ENCODE measurements at places on chromosomes 4 and X. TPM values are rescaled to one million over a fixed set of nuclear protein-coding genes. Genes with fewer than 3 reads are reported as not detected.

DNA sequence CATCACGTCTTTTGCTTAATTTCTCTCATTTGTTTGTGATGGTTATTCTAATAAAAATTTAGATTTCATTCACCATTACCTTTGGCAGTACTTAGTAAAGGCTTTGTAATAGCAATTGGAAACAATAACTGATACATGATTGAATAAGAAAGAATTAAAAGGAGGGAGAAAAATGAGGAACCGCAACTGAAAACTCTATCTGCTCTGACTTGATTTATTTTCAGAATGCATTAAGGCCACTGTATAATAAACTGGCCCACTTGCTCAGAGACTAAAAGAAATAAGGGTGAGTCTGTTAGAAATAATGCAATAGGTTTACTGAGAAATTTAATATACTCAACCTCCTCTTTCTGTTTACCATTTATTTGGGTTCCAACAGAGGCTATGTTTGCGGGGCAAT lies 351.5 kb downstream of the TMA16 start:
- no peak for DNase-seq

DNA sequence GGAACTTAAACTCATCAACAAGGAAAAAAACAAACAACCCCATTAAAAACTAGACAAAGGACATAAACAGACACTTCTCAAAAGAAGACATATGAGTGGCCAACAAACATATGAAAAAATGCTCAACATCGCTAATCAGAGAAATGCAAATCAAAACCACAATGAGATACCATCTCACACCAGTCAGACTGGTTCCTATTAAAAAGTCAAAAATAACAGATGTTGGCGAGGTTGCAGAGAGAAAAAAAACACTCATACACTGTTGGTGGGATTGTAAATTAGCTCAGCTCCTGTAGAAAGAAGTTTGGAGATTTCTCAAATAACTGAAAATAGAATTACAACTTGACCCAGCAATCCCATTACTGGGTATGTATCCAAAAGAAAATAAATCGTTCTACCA lies 28.7 kb downstream of the APLN start:
- no peak for DNase-seq

- no peak for DNase-seq
Observed at GRCh38 chr4:183984566-183984965, 79.5 kb downstream of the STOX2 start.

The SOWAHD gene
- 0.45 TPM for total RNA-seq

The MAOA gene
- total RNA-seq: 158 TPM

GRCh38 chr4:45241976-45242375 lies 515.6 kb upstream of the GNPDA2 start:
- DNase-seq: no peak

The QRFPR gene
- total RNA-seq: not detected

DNA sequence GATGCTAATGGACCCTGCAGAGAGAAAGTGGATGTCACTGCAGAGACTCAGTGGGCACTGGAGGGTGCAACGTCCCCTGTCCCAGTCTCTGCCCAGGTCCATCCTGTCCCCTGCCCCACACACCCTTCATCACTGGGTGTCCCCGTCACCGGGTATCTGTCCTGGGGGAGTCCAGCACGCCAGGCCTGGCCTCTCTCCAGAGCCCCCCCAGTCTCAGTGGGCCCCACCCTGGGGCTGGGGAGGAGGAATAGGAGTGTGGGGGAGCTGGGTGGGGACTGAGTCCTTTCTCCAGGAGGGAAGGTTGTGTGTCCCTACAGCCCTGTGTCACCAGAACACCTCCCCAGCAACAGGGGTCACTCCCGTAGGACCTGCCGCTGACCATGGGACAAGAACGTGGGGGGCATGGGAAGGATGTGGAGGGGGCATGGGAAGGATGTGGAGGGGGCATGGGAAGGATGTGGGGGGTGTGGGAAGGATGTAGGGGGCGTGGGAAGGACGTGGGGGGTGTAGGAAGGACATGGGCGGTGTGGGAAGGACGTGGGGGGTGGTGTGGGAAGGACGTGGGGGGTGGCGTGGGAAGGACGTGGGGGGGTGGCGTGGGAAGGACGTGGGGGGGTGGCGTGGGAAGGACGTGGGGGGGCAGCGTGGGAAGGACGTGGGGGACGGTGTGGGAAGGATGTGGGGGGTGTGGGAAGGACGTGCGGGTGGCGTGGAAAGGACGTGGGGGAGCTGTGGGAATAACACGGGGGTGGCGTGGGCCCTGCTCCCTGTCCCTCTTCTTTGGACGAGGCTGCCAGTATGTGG lies 21.0 kb upstream of the SPON2 start:
- no peak for DNase-seq

- no peak for DNase-seq
Observed at GRCh38 chrX:18789916-18790315, 82.5 kb downstream of the PPEF1 start.

The IGSF1 gene
- total RNA-seq: 0.40 TPM

DNA sequence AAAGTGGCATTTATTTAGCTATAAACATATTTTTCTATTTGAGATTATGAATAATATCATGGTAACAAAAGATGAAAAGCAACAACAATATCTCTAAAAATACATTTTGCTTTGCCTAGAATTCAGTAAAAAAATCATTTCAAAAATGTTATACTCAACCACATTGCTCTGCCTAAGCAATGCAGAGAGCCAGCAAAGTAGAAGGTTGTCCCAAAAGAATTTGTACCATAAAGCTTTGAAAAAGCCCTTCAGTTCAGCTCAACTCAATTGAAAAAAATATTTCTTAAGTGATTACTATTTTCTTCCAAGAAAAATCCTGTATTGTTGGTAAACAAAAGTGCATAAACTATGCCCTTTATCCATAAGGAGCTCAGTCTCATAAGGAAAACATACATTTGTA lies 301.2 kb upstream of the ARSJ start:
- DNase-seq: no peak

DNA sequence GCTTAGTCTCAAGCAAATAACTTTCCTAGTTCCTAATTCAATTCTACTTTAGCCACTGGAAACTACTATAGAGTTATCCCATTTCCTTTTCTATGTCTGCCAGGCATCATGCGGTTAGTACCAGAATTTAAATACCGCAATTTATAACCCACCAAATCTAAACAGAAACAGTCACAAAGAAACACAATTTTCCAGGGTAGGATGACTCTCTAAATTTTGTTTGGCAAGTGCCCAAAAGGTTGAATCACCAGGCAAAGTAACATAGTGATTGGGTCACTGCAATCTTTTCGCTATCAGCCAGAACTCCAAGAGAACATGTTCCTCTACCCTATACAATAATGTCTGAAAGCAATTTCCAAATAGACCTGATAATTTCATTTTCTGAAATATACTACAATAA lies 240.2 kb upstream of the GRIA3 start:
- no peak for DNase-seq

The AVPR2 gene
- not detected for total RNA-seq

DNA sequence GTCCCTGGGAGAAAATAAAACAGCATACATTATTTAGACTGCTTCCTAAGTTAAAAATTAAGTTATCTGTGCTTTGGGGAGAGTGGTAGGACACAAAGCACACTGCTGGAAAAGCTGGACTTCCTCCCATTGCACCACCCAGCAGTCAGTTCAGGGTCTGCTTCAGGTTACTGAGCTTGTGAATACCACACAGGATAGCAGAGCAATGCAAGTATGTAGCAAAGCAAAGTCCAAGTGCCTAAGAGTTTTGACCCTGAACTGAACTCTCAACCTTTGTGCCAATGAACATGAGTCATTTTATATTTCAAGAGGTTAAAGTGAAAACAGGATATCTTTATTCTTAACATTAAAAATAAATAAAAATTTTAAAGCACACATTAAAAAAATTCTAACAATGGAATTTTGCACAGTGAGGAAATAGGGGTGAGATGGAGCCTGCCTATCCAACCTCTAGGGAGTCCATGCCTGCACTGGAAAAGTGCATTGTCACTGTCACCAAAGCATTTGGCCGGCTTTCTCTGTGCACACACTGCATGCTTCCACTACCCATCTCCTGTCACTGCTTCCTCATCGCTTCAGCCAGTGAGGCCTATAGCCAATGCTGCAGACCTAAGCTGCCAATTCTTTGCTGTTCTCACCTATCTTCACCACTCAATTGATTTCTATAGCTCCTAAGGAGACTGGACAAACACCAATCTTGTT lies 50.9 kb downstream of the ABCG2 start:
- DNase-seq: peak; percentile 90

GRCh38 chr4:37948542-37948941 lies 11.7 kb upstream of the PTTG2 start:
- DNase-seq: no peak

DNA sequence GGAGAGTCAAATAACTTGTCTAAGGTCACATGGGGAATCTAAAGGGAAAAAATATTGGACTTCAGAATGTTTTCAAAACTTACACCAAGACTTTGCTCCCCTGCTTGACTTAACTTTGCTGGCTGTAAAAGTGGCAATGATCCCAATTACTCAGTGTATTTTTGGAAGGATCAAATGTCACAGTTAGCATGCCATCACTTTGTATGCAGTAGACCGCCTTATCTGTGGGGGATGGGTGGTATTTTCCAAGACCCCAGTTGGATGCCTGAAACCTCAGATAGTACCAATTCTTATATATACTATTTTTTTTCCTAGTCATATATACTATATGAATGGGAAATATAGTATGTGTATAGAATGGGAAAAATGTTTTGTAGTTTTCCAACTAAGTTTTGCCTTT lies 53.4 kb downstream of the COL4A6 start:
- no peak for DNase-seq

The CSAG3 gene
- not detected for total RNA-seq

GRCh38 chr4:64584981-64585557 lies 175.8 kb upstream of the TECRL start:
- no peak for DNase-seq

GRCh38 chrX:46059316-46059715 lies 485.9 kb downstream of the ZNF674 start:
- no peak for DNase-seq

The TMEM175 gene
- 39.2 TPM for total RNA-seq

The AWAT2 gene
- not detected for total RNA-seq

The TBC1D1 gene
- 28.0 TPM for total RNA-seq

The SH3RF1 gene
- total RNA-seq: 7.2 TPM

- DNase-seq: no peak
Observed at GRCh38 chr4:109820563-109820962, 5.0 kb downstream of the GAR1 start.

DNA sequence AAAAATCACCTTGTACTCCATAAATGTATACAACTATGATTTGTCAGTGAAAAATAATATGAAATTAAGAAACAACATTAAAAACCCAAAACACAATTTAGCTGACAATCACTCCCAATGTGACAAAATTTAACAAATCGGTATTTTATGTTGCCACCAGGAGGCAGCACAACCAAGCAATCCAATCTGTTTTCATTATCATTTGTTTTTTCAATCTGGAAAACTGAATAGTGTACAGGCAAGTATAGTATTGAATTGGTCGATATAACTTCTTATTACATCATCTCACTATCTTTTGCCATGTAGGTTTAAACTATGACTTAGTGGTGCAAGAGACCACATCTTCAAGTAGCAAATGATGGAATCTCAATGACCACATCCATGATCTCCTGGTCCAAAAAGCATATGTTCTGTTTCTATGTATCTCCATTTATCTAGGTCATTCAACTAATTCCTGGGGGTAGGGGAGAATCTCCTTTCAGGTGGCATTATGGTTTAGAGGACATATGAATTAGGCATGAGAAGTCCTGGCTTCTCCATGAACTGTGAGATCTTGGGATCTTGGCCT lies 112.9 kb upstream of the AGA start:
- no peak for DNase-seq

The DTHD1 gene
- 0.05 TPM for total RNA-seq

DNA sequence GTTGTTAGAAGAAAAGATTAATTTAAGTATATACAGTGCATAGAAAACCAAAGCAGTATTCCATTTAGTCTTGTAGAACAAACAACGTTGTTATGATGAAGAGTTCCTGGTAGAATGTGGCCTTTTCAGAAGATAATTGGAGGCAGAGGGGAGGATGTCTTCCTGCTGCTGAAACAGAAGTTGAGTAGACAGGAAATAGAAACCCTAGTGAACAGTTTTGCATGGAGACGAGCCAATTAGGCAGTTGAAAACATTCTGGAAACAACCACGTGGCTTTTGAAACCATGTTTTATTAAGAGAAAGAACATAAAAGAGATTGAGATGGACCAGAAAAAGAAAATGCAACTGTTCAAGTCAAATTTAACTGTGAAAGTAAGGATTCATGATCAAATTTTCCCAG lies 325.2 kb downstream of the CAMK2D start:
- no peak for DNase-seq

The SCRG1 gene
- total RNA-seq: not detected

The SRPX gene
- total RNA-seq: 6.6 TPM

DNA sequence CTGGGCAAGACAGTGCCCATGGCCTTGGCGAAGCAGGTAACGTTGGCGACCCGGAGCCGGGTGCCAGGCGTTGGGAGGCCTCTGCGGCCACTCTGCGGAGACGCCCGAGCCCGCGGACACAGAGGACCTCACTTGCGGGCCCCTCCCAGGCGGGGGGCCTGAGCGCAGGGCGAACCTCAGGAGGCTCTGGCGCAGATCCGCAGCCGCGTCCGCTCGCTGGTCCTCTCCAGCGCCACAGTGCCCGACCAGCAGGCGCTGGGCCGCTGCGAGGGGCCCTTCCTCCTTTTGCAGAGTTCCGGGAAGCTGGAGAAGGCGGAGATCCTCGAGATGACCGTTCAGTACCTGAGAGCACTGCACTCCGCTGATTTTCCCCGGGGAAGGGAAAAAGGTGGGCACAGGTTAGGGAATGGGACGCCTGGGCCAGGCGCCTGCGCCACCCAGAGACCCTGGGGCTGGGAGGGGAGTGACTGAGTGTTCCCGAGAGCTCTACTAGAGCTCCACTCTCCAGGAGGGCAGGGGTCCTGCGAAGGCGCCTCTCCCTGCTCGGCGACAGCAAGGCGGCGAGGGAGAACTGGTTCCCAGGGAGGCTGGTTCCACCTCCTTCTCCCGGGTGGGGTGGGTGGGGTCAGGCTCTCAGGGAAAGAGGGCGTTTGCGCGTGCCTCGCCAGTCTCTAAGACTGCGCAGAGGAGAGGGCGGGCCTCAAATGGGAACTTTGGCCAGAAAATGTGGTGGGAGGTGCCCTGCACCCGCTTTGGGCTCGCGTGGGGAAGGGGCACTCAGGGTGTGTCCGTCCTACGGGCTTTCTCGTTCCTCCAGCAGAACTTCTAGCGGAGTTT lies 1.4 kb downstream of the HELT start:
- DNase-seq: no peak

- DNase-seq: no peak
Observed at GRCh38 chrX:109384699-109385098, 97.2 kb downstream of the GUCY2F start.

The IBSP gene
- not detected for total RNA-seq

- DNase-seq: no peak
Observed at GRCh38 chr4:182354867-182355266, 111.7 kb downstream of the TENM3 start.

The LANCL3 gene
- total RNA-seq: 0.05 TPM

DNA sequence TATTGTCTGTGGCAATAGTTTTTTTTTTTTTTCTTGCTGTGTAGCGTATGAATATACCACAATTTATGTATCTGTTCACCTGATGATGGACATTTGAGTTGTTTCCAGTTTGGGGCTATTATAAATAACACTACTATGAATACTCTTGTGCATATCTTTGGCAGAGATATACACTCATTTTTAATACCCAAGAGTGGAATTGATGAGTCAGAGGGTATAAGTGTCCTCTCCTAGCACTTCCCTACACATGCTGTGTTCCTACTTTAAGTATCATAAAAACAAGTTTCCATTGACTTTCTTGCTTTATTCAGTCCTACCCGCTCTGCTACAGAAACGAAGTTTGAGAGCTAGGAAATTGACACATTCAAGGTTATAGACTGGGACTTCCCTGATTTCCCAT lies 39.8 kb downstream of the XIAP start:
- DNase-seq: no peak

GRCh38 chrX:120238933-120239332 lies 11.7 kb upstream of the ZBTB33 start:
- no peak for DNase-seq
